CD4-positive, alpha-beta T cell treated with Interleukin-10 for 1 hour (primary cell): ENCODE measurements at places on chromosomes 13 and 19.

GRCh38 chr19:49937750-49938381 lies 8.6 kb upstream of the NUP62 start:
- DNase-seq = peak; percentile 78

GRCh38 chr13:99208845-99209527 lies 8.3 kb downstream of the UBAC2 start:
- DNase-seq = no peak

DNA sequence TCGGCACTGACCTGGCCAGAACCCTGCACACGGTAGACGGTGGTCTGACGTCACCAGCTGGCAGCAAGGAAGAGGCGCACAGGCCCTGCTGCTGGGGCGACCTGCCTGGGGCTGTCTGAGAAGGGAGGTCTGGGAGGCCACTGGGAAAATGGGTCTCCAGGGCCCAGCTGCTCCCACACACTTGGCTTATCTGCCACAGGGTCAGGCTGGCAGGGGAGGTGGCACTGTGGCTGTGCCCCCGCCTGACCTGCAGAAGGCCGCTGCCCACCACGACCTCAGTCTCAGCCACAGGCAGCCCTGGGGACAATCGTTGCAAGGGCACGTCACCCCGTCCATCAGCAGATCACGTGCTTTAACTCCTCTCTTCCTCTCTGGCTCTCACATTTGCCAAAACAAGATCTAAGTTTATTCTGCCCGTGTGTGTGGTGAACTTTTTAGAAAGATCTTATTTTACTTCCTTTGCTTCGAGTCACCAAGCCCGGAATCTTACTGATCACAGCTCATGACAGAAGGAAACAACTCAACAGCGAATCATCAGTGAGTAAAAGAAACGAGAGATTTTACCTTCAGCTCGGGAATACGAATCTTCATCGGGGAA lies 45.2 kb upstream of the RANBP3 start:
- DNase-seq = no peak

DNA sequence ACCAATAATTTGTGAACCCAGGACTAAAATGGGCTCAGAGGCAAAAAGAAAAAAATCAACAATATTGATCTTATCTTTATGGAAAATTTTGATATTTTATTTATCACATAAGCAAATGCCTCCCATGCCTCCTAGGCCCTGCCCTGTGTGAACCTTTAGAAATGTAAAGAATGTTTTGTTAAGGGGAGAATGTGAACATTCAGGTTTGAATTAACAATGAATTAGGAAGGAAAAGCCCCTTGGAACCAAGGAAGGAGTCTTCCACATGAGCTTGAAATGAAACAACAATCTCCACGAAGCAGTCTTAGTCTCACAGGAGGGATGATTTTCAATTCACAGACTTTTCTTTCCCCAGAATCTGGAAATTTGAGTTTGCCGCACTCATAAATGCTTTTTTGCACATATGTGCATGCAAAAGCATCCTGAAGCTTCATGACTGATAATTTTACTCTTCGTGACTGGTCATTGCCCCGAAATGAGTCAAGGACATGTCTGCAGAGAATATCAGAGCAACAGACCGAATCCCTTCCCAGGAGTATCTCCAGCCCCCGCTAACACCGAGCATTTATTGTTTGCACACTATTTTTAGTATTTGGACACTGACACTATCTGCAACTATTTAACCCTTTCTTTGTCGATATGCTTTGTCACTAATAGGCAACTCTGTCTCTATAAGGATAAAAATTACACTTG lies 135.2 kb downstream of the DCT start:
- DNase-seq = no peak

GRCh38 chr19:44807652-44808462 lies 1.0 kb upstream of the BCAM start:
- no peak for DNase-seq

- DNase-seq = no peak
These were observed 27.6 kb upstream of the SLC35E1 start for GRCh38 chr19:16599655-16600346.

DNA sequence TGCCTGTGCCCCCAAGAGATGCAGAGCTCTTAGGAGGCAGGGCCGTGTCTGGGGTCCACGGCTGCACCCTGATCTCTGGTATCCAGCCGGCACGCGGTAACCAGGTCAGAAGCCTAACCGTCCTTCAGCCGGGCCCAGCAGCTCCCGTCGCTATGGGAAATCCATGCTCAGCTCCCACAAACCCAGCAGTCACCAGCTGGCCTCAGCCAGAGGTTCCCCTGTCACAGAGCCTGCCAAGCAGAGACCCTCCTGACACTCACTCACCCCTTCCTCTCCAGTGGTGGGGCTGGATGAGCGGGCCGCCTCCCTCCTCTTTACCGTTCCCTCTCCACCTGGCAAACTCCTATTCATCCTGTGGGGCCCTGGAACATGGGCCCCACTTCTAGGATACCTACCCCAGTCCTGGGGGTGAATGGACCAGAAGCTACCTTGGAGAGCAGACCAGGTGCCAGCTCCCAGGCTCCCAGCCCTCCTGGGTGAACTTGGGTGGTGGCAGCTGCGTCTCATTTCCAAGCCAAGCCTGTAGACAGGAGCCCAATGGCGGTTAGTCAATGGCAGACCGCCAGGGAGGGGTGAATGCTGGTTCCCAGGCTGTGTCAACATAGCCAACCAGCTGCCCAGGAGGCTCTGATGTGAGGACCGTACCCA lies 21.4 kb upstream of the TCF3 start:
- no peak for DNase-seq

DNA sequence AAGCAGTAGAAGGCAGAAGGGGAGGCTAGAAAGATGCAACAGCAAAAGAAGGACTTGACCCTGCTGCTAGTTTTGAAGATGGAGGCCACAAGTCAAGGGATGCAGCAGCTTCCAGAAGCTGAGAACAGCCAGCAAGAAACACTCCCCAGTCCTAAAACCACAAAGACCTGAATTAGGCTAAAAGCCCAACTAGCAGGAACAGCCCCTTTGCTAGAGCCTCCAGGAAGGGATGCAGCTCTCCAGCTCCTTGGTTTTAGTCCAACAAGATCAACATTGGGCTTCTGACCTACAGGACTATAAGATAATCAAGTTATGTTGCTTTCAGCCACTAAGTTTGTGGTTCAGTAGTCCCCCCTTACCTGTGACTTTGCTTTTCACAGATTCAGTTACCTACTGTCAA lies 10.5 kb upstream of the LATS2 start:
- DNase-seq = no peak

- DNase-seq = no peak
These were observed 41.7 kb downstream of the RYR1 start for GRCh38 chr19:38475176-38475575.

DNA sequence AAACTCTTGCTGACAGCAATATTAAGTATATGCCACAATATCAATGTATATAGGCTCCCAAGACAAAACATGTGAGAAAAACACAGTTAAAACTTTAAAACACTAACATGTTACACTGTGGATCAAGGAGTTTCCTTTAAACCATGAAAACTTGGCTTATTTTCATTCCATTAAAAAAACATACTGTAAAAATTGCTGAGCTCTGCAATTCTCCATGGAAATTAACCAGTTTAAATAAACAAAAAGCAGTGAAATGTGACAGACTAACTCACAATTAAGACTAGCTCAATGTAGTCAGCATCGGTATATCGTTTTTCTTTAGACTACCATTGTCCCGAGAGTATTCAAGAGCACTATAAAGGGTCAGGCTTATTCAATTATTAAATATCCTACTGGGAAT lies 930.5 kb upstream of the SLITRK1 start:
- DNase-seq = no peak

GRCh38 chr13:104900191-104900817 lies 1635.2 kb downstream of the EFNB2 start:
- no peak for DNase-seq

DNA sequence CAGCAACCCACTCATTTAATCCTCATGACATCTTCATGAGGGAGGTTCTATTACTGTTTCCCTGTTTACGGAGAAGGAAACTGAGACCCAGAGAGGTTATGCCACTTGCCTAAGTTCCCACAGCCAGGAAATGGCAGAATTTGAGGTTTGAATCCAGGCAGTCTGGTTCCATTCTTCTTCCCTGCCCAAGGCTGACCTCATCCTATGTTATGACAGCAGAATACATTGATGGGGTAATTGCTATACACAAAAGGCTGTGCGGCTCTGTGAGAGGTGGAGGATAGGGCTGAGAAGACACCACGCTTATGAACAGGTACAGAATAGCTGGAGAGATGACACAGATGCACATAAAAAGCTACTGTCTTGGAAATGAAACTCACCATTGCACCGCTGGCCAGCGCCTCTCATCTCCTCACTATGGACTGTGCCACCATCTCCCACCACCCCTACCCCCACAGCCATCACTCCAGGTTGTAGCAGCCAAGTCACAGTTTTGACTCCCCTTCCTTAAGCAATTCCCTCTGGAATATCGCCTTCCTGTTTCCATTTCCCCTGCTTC lies 11.5 kb downstream of the MAG start:
- no peak for DNase-seq

DNA sequence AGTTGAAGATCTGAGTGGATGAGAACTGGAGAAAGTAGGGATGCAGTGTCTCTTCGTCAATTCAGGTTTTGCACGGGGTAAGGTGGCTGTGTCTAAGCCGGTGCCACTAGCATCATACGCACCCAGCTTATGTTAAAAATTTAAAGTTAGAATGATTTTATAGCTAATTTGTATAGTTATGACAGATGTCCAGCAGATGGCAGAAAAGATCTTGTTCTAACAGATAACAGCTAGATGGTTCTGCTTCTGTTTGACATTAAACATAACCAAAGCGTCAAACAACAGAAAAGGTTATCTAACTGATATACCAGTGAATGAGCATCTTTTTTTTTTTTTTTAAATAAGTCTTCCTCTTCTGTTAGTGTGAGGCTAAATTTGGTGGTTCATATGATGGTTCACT lies 18.8 kb upstream of the EDDM13 start:
- peak; percentile 55 for DNase-seq

DNA sequence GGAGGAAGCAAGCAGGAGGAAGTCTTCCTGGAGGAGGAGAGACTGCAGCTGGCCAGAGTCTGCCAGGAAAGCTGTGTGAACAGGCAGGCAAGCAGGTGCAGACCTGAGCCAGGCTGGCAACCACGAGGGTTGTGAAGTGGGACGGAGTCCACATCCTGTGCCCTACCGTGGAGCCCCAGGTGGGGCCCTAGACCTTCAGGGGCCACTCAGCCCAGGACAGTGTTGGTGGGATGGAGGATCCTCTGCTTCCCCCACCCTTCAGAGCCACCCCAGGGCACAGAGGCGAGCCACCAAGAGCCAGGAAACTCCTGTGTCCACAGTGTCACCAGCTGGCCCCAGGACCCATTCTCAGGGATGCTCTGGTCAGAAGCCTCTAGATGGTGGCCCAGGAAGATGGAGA lies 8.4 kb upstream of the VSTM2B start:
- DNase-seq = no peak

DNA sequence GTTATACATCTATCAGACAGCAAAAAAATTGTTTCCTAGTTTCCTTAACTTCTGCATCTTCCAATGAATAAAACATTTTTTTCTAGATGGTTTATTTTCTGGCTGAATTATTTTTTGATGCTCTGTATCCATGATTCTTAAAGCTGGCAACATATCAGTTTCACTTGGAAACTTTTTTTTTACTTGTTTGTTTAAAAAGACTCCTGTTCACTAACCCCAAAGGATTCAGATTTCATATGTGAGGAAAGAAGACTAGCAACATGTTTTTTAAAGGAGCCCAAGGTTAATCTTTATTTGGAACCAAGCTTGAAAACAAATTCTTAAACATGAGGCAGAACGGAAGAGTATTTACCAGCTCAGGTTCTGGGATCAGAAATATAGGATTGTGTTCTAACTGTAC lies 632.3 kb downstream of the SLITRK6 start:
- DNase-seq = no peak

DNA sequence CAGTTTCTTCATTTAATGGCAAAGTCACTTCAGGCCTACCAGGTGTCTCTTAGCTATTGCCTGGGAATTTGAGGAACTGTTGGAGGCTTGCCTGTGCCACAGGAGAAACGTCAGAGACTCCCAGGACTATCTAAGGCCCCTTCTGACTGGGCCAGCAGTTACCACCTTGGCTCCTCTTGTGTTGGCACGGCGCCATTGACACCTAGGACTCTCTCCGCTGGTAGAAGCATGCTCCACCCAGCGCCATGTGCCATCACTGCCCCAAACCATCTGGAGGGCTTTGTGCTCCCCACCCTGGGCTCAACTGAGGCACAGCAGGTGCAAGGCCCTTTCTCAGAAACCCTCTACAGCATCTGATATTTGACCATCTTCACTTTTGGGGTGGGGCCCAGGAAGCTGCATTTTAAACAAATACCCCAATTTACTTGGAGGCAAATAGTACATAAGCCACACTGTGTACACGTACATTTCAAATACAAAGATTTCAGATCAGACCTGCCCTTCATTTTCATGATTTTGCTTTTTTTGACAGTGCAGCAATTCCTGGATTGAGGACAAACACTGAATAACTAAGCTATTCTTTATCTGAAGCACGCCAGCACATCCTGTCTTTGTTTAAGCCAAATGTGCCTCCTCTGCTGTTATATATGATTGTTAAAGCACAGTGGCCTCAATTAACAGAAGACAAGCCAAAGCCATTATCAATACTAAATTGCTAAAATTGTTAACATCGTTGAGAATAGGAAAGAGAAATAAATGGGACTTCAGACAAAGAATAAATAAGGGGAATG lies 59.9 kb upstream of the TPP2 start:
- no peak for DNase-seq

- DNase-seq = no peak
These were observed 385.2 kb downstream of the HS6ST3 start for GRCh38 chr13:96475103-96475502.

- no peak for DNase-seq
These were observed 1.9 kb downstream of the RETN start for GRCh38 chr19:7670790-7671189.

DNA sequence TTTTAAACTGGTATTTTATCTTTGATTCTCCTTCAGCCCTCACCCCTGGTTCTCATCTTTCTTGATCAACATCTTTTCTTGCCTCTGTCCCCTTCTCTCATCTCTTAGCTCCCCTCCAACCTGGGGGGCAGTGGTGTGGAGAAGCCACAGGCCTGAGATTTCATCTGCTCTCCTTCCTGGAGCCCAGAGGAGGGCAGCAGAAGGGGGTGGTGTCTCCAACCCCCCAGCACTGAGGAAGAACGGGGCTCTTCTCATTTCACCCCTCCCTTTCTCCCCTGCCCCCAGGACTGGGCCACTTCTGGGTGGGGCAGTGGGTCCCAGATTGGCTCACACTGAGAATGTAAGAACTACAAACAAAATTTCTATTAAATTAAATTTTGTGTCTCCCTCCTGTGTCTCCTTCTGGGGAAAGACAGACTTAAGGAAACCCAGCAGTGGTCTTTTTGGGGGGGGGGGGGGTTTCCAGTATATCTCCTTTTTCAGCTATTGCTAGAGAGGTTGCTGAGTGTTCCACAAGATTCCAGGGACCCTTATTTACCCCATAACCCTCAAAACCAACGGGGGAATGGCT lies 1.5 kb upstream of the RAD23A start:
- no peak for DNase-seq

DNA sequence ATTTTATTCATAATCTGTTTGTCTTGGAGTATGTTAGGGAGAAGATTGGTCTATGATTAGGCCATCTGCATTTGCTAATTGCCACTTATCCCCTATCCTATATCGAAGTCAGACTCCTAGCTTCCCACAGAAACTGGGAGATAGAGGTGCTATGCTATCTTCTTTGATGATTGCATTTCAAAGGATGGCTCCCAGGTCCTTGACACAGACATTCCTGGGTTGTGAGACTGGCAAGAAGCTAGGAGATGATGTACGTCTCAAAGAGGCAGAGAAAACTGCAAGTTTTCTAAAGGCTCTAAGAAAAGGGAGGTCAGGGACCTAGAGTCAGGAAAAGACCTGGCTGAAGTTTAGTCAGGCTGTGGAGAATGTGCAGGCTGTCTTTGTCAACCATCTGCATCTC lies 1251.9 kb downstream of the PCDH17 start:
- no peak for DNase-seq

- peak; percentile 74 for DNase-seq
These were observed 843 bp downstream of the ANO8 start for GRCh38 chr19:17333611-17334413.
